ENCODE measurements at places on chromosomes 4 and X. TPM values are rescaled to one million over a fixed set of nuclear protein-coding genes. Genes with fewer than 3 reads are reported as not detected.

The FRG1 gene
- 47.4 TPM for polyA plus RNA-seq

The TFDP3 gene
- not detected for polyA plus RNA-seq

The CC2D2A gene
- polyA plus RNA-seq: 56.5 TPM

- no peak for DNase-seq
Measured at GRCh38 chr4:48483006-48483776, at the start of gene SLC10A4. SLC10A4 (plus strand) TSS chr4:48483343; CDS start chr4:48483562, 219 bp downstream.

- DNase-seq: no peak
Measured at GRCh38 chr4:188232428-188232827, 93.2 kb downstream of the TRIML1 start.

DNA sequence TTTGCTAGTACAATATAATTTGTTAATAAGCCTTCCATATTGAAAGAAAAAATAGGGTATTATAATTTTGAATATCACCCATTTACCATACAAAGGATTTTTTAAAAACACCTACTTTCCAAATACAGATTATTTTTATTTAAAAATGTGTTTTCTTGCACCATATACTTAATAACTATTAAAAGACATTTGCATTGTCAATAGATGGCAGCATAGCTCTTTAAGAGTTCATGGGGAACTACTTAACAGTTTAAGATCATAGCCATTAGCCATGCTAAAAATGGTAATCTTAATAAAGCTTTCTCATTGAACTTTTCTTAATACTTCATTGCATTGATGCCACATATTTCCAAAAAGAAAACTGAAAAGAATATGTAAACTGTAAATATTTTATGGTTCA is 1995.9 kb downstream of the C4orf33 start:
- peak; percentile 16 for DNase-seq

DNA sequence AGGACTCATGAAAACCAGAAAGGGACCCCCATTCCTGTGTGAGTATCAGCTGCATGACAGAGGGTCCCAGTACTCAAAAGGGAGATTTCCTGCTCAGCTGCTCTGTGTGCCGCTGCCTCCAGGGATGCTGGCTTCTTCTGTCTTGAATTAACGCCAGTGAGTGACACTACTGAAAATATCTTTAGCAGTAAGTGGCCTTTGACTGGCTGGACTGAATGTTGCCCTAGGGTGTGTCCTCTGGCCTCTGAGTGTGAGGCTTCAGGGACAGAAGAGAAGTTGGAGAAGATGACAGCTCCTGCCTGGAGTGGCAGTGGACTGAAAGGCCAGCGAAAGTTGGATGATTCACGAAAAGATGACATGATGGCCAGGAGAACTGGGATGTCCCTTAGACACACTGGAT is 95.4 kb downstream of the LIMCH1 start:
- DNase-seq: no peak

- no peak for DNase-seq
Measured at GRCh38 chr4:113336556-113336955, 287.1 kb downstream of the ANK2 start.
